Coronary artery (tissue), 2 donors: ENCODE measurements at places on chromosomes 16 and 17.

GRCh38 chr17:42266918-42267766 lies 9.0 kb downstream of the STAT5B start:
- no peak for DNase-seq

DNA sequence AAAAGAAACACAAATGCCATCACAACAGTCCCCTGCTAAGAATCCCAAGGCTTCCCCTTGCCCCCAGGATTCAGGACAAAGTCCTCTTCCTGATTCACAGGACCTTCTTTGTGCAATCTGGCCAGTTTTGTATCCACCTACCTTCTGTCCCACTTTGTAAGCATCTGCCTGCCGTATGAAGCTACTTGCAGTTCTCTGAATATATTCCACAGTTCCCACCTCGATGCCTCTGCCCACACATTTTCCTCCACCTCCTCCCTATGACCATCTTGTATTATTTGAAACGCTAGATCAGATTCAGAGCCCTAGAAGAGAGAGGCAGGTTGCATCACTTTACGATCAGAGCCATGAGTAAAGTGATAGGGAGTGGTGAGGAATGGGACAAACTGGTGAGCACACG lies 159.2 kb upstream of the XYLT1 start:
- DNase-seq, result no peak

DNA sequence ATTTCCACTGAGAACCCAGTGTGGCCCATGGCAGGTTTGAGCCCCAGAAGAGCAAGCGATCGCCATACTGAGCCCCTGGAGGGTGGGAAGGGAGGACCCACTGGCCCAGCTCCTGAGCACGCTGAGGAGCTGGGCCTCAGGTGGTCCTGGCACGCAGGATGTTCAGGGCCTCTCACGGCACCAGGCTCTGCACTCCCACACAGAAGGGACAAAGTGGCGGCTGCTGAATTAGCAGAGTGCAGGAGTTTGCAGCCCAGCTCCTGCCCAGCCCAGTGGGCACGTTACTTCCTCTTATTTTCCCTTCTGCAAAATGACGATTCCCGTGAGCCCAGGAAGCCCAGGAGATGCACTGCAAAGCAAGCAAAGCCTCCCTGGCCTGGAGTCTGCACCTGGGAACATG lies 42.3 kb upstream of the MTSS2 start:
- no peak for DNase-seq

- DNase-seq, result no peak
Observed at GRCh38 chr17:58686980-58687379, 4.9 kb downstream of the TEX14 start.

DNA sequence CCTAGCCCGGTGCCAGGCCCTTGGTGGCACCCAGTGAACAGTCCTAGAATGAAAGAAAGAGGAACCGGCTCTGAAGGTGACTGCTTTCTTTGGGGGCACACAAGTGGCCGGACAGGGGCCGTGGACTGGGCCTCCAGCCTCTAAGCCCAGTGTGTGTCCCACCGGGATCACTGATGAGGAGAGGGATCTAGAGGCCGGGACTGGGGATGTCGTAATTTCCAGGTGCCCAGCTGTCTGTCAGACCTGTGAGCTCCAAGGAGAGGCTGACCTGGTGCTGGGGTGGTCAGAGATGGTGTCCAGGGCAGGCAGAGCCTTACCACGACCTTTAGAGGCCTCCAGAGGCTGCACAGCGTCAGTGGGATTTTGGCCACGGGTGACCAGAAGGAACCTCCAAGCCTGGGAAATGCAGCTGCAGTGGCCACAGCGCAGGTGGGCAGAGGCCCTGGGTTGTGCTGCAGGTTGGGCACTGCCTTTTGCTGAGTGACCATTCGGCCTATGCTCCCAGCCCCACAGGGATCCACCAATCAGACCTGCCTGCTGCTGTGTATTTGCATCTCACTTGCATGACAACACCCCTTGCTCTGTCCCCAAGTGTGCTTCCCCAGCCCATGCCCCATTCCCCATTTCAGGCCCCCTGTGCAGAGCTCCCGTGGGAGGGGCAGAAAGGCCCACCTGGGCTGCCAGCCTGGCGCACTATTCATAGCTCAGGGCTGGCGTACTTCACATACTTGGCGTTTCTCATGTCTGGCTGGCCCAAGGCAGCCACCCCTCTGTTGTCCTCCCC lies 12.5 kb downstream of the ARHGAP23 start:
- no peak for DNase-seq

GRCh38 chr16:68188170-68188569 lies 47.8 kb downstream of the ESRP2 start:
- no peak for DNase-seq

- peak; percentile 79 for DNase-seq
Observed at GRCh38 chr16:75506574-75506973, 11.3 kb upstream of the CHST6 start.

- DNase-seq, result peak; percentile 87
Observed at GRCh38 chr16:66751303-66751991, at the start of gene DYNC1LI2. Gene DYNC1LI2 (minus strand): TSS chr16:66751609. CDS start chr16:66751591, 18 bp downstream.

DNA sequence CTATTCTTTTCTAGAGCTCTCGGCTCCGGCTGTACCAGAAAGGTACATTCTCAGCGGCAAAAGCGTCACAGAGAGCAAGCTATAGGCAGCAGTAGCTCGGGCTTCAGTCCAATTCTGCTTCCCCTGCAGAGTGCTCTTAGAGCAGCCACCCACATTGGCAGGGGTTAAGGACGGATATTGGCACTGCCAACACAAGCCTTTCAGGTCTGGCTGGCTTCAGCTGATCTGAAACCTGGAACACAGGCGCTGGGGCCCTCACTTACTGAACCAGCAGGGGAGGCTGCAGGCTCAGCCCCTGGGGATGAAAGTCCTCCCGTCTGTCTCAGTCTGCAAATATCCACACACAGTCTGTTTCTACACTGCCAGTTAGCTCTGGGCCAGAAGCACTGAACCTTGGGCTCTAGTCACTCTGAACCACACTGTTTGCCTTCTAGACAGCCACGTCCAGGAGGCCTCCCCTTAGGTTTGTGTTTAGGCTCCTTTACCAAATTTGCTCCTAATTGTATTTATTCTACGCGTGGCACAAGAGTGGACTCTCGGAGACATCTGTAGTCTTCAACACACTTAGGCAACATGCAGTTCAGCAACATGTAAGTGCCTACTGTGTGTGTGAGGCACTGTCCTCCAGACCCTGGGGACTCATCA lies 40.1 kb downstream of the HIC1 start:
- DNase-seq, result no peak
